ENCODE measurements at places on chromosomes 2 and 18.

DNA sequence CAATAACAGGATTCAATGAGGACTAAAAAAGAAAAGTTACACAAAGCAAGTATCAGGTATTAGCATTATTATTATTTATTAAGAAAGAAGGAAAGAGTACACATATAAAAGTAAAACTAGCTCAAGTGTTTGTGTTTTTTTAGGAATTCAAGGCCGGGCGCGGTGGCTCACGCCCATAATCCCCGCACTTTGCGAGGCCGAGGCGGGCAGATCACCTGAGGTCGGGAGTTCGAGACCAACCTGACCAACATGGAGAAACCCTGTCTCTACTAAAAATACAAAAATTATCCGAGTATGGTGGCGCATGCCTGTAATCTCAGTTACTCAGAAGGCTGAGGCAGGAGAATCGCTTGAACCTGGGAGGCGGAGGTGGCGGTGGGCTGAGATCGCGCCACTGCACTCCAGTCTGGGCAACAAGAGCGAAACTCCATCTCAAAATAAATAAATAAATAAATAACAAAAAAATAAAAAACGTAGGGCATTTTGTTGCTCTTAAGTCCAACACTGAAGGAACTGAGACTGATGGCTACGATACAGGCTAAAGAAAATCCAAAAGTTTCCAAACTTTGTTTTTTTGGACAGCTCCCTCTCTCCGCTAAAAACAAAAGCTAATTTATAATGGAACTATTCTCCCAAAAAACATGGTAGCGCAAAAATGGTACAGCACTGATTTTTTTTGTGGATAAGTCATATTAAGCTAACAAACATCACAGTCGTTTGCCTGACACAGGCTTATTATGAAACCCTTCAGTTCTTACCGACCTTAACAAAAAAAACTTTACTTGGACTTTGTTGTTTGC lies 1.7 kb downstream of the TRAPPC8 start:
- no peak for DNase-seq

- DNase-seq: no peak
Observed at GRCh38 chr2:12666445-12666844, 50.3 kb upstream of the TRIB2 start.

DNA sequence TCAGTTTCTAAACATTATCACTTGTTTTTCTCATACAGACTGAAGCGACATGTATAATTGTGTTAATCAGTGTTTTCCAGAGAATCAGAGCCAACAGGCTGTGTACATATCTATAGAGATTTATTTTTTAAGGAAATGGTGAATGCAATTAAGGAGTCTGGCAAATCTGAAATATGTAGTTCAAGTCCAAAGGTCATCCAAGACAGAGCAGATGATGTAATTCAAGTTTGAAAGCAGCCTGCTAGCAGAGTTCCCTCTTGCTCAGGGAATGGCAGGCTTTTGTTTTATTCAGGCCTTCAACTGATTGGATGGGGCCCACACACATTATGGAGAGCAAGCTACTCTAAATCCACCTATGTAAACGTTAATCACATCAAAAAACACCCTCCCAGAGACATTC lies 282.6 kb downstream of the CBLN2 start:
- DNase-seq: no peak

DNA sequence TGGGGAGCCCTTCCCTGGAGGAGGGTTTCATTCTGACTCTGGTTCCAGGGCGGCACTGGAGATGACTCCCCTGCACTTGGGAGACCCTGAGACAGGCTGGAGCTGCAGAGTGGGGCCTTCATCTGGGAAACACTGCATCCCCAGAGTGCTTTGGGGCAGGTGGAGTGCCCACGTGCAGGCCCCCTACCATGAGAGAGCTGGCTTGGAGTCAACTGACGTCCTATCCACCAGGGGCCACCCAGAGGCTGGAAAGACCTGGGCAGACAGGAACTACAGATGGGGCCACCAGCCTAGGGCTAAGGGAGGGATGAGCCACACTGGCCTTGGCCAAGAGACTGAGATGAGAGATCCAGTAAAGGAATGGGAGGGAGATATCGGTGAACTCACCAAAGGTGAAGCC lies 153.8 kb downstream of the ASB1 start:
- no peak for DNase-seq

GRCh38 chr2:188318161-188318749 lies 26.6 kb downstream of the GULP1 start:
- DNase-seq: no peak

Measured in hematopoietic multipotent progenitor cell (in vitro differentiated cells).